Small intestine (tissue), 16 donors: ENCODE measurements at places on chromosomes 2 and 18.

- peak; percentile 8 for DNase-seq
Observed at GRCh38 chr2:10935953-10936942, 24.5 kb downstream of the KCNF1 start.

DNA sequence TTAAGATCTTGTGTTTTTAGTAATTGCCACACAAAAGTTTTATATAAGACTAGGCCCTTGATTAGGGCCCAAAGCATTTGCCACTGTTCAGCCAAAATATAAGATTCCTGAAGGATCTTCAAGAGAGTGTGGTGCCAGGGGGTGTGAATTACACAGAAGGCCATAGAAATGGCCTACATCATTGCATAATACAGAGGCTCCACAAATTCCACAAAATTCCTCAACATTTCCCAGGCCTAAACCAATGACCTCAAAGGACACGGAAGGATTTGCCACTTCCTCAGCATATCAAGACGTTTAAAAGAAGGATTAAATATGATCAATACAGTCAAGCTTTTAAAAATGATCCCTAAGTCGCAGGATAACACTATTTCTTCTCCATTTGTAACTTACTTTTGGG, 24.1 kb downstream of the COL6A3 start:
- no peak for DNase-seq

DNA sequence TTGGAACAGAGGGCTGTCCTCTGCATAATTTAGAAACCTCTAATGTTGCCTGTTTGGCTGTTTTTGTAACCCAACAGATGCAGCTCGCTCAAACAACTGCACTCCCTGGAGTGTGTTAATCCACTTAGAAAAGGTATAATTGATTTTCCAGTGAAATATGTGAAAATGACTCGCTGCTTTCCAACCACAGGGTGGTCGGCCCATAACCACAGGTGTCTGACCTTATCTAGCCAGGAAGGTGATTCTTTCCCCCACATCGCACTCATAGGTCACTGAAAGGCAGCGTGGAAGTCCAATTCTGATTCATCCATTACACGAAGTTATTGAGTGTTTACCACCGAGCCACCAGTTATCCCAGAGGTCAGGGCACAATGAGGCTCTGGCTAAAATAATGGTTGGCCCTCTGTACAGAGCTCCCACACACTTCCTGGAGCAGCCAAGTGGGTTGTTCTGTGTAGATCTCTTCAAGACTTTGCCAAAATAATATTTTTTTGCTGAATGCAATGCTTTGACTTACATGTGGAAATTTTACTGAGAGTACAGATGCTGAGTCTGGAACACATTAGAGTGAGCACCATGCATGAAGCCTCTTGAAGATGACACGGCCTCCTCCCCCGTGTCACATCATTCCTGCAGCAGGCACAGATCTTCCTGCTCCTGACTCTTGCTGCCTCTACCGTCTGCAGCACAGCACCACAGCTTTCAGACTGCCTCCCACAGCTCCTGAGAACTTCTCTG, 396.2 kb downstream of the ZNF516 start:
- no peak for DNase-seq

DNA sequence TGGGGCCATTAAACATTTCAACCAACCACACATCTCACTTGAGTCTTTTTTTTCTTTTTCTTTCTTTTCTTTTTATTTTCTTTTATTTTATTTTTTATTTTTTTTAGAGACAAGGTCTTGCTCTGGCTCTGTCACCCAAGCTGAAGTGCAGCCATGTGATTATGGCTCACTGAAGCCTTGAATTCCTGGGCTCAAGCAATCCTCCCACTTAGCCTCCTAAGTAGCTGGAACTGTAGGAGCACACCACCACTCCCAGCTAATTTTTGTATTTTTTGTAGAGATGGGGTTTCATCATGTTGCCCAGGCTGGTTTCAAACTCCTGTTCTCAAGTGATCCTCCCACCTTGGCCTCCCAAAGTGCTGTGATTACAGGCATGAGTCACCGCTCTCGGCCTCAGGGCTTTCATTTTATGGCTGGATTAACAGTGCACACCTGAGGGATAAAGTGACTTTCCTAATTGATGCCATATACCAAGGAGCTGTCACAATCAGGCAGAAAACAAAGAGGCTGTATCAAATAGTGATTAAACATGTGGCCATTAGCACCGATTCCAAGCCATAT, 21.5 kb downstream of the KIAA2012 start:
- DNase-seq: peak; percentile 27

DNA sequence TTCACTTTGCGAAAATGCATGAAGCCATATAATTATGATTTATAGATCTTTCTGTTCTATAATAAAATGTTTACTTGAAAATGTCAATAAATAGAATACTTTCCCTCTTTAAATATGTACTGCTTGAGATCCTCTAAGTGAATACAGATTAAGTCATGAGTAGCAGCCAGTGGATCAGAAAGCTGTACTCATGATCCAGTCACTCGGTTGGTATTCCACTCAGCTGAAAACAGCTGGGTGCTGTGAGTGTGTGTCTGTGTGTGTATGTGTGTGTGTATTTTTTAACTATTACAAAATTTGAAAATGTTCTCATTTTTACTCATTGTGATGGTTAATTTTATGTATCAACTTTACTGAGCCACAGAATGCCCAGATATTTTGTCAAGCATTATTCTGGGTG, 141.6 kb upstream of the CYP26B1 start:
- DNase-seq: no peak

DNA sequence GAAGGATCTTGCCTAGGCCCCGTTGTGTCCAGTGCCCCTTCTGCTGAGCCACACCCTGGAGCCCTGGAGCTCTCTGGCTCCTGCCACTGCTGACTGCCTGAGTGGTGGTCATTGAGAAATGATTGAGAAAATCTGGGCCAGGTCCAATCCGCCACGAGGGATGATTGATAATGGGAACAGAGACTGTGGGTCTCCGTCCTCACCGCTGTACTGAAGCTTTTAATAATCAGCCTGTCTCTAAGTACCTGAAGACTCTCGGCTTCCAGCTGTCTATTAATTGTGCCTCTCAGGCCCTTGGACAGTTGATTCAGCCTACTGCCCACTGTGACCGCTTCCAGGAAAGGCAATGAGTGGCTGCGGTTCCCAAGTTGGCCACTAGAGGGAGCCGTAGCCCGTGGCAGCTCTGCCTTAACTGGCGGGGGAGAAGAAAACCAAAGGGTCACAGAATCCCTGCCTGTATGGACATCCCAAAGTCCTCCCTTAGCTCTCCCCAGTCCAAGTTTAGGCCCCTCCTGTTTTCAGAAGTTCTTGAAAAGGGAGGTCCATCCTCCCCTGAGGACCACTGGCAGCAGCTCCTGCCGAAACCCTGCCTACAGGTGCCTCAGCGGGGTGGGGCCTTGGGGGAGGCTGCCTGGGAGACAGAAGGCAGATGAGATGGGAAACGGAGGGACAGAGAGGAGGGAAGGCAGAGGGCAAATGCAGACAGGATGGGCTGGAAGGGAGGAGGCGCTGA, 213.6 kb downstream of the TNS1 start:
- peak; percentile 55 for DNase-seq

DNA sequence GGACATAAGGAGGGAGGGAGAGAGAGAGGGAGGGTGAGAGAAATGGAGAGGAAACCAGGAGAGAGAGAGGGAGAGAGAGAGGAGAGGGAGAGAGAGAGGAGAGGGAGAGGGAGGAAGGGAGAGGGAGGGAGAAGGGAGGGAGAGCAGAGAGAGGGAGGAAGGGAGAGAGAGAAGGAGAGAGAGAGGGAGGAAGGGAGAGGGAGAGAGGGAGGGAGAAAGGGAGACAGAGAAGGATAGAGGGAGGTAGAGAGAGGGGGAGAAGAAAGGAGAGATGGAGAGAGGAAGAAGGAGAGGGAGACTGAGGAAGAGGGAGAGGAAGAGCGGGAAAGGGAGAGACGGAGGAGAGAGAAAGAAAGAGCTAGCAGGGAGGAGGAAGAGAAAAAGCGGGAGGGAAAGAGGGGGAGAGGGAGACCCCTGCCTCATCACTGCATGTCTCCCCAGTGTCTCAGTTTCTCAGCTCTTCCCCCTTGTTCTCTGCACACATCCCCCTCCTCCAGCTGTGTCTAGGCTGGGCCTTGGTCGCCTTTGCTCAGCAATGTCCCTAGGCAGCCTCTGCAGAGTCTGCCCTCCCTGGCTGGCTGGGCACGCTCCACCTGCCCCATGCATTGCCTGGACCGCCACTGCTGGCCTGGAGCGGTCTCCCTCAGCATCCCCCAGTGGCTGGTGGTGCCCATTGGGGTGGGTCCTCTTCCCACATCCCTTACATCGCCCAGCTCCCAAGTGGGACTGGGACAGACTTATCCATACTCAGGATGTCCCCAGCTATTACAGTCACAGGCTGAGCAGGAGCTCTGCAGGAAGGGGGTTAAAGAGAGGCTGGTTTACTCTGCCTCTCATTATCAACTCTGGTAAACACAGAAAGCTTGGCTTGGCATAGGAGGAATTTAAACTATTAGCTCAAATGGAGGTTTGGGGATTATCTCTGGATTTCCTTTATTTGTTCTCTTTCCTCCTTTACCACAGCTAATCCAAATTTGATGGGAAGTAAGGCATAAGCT, 85.7 kb upstream of the APCDD1 start:
- no peak for DNase-seq

- no peak for DNase-seq
Observed at GRCh38 chr2:7206111-7206810, 289.0 kb downstream of the RNF144A start.

DNA sequence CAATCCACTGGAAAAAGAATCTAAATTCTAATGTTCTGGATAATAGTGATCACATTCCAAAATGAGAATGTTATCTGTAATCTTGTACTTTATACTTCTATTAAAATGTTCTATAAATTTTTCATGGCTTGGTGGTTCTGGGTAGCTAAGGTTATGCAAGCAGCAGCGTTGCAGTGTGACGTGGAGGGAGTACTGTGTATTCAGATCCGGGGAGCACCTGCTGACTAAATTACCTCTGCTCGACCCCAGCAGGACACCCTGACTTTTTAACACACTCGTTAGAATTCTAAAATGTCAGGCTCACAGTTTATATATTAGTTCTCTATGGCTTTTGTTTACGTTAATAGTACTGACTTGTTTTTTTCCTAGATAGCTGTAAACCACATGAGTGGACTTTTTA, 13.0 kb downstream of the ATIC start:
- DNase-seq: no peak

DNA sequence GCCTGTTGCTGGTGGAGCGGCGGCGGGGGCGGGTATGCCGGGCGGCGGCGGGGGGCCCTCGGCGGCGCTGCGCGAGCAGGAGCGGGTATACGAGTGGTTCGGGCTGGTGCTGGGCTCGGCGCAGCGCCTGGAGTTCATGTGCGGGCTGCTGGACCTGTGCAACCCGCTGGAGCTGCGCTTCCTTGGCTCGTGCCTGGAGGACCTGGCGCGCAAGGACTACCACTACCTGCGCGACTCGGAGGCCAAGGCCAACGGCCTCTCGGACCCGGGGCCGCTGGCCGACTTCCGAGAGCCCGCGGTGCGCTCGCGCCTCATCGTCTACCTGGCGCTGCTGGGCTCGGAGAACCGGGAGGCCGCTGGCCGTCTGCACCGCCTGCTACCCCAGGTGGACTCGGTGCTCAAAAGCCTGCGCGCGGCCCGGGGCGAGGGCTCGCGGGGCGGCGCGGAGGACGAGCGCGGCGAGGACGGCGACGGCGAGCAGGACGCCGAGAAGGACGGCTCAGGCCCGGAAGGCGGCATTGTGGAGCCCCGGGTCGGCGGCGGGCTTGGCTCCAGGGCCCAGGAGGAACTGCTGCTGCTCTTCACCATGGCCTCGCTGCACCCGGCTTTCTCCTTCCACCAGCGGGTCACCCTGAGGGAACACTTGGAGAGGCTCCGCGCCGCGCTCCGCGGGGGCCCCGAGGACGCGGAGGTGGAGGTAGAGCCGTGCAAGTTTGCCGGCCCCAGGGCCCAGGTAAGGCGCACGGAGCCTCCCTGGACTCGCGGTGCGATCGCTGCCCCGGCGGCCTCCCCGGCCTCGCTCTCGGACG, 1.0 kb downstream of the ZCCHC2 start:
- peak; percentile 42 for DNase-seq

GRCh38 chr2:65032019-65032975, 23.9 kb upstream of the CEP68 start:
- peak; percentile 66 for DNase-seq

DNA sequence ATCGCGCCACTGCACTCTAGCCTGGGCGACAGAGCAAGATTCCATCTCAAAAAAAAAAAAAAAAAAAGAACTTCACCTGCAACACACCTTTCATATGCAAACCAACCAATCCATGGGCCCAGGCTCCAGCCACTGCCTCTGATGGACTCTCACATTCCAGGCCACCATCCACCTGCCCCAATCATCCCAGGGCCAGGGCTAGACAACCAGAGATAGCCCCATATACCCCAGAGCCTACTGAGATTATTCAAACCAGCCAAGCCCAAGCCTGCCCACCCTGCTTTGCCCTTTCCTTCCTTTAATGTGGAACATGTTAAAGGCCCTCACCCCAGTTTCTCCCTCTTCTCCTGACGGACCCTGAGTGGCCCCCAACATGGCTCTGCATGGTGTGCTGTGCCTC, 57.0 kb downstream of the MRPL35 start:
- DNase-seq: no peak

DNA sequence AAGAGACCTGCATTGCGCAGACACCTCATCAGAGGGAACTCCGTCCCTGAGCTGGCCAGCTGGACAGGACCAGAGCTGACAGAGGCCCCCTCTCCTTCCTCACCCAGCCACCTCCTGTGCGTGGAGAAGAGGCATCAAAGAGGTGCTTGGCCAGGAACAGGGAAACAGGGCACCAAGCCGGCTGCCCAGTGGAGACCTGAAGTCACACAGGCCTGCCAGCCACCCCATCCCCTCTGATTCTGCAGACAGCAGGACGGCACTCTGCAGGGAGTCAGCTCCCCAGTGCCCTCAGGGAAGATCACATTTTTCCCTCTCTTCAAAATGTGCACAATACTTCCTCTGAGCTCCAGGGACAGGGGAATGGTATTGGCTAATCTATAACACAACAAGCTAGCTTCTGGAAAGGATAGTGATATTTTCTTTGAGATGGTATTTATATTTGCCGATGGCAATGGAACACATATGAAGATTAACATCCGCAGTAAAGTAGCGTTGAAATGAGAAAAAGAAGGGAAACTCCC, 30.5 kb downstream of the SLC1A4 start:
- DNase-seq: no peak

- no peak for DNase-seq
Observed at GRCh38 chr18:53819671-53820070, 404.8 kb downstream of the MBD2 start.

DNA sequence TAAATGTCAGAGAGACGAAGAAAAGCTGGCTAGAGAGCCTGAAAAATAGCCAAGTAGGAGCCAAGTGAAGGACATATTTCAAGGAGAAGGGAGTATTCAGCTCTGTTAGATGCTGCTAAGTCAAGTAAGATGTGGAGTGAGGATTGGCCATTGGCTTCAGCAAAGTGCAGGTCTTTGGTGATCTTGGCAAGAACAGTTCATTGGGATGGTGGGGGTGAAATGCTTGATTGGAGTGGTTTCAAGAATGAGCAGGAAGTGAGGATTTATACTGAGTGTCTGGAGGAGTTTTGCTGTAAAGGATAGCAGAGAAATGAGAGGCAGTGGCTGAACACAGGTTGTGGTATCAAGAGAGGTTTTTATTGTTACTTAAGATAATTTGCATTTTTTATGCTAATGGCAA, 139.7 kb downstream of the PRPF40A start:
- DNase-seq: no peak
